Activated CD4-positive, alpha-beta T cell treated with anti-CD3 and anti-CD28 coated beads, Interleukin-2, amount 10 ng/mL, durations not matched to agents 24 days and 14 days (primary cell): ENCODE measurements at places on chromosomes 6 and 20.

DNA sequence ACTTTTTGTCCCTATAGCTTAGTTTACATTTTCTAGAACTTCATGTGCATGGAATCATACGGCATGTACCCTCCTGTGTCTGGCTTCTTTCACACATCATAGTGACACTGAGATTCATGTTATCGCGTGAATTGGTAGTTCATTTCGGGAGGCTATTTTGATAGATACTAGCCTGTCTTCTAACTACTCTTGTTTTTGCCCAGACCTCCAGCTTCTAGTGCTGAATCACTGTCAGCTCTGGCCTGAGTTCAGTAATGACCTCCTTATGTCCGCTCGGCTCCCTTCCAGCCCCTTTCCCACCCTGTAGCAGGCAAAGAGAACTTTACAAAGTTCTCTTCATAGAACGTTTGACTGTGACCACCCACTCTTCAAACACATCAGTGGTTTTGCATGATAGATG lies 14.1 kb downstream of the MYBL2 start:
- DNase-seq, result no peak
- no peak overlapping the region for H3K27ac ChIP-seq
- peaks cover 11% of the 10 kb centered on the region for H3K4me1 ChIP-seq
- H3K4me3 ChIP-seq, result no peak overlapping the region
- H3K27me3 ChIP-seq, result no peaks in the 10 kb centered on the region

DNA sequence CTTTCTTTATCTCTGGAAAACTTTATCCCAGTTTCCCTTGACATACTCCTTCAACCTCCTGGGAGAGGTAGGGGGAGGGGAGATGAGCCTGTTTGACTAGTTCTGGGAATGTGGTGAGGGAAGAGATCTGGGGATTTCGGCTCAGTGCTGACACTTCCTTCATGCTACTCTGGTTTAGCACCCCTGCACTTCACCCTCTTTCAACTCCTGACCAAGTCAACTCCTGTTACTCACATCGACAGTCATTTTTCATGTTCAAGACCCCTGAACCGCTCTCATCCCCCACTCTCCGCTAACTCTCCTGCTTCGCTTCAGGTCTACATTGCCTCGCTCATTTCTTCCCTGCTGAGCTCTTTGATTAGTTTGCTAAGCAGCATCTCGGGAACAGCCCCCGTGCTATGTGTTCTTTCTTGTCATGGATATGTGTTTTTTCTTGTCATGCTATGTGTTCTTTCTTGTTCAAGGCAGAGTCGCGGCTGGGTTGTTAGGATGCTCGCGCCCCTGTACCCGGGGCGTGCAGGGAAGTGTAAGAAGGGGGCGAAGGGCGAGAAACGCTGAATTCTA lies 16.6 kb upstream of the TRIM27 start:
- H3K4me3 ChIP-seq, result peak overlapping the region; percentile 92
- peak overlapping the region; percentile 96 for H3K27ac ChIP-seq
- peaks cover 49% of the 10 kb centered on the region for H3K4me1 ChIP-seq

GRCh38 chr6:2768696-2769095 lies 3.5 kb downstream of the WRNIP1 start:
- H3K27ac ChIP-seq, result no peak overlapping the region
- peaks cover 54% of the 10 kb centered on the region for H3K4me1 ChIP-seq
- DNase-seq, result no peak

GRCh38 chr6:164210783-164211182 lies 796.3 kb downstream of the QKI start:
- no peaks in the 10 kb centered on the region for H3K36me3 ChIP-seq
- H3K27ac ChIP-seq, result no peak overlapping the region
- H3K4me3 ChIP-seq, result no peak overlapping the region

DNA sequence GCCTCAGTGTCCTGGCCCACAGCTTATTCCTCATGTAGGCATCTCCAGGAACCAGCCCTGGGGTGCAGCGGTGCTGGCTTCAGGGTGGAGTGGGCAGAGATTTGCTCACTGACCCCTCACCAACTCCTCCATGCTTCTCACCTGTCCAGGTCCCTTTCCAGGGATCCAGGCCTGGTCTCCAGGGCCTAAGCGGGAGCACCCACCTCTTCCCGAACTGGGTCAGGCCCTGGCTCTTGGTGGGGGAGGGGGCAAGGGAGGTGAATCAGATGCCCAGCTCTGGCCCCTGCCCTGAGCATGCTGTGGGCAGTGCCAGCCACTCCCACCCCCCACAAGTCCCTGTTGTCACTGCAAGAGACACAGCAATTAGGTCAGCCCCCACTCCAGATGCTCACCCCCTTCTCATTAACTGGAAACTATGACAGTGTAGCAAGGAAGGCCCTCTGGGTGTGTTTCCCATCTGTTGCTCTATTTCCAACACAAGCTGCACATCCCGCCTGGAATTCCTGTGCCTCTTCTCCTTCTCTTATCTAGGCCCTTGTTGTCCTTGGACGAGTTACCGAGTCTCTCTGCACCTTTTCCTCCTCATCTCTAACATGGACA lies 37.0 kb downstream of the MDFI start:
- H3K27me3 ChIP-seq, result peaks cover 17% of the 10 kb centered on the region
- H3K4me1 ChIP-seq, result no peaks in the 10 kb centered on the region
- no peak overlapping the region for H3K27ac ChIP-seq
- DNase-seq, result no peak

DNA sequence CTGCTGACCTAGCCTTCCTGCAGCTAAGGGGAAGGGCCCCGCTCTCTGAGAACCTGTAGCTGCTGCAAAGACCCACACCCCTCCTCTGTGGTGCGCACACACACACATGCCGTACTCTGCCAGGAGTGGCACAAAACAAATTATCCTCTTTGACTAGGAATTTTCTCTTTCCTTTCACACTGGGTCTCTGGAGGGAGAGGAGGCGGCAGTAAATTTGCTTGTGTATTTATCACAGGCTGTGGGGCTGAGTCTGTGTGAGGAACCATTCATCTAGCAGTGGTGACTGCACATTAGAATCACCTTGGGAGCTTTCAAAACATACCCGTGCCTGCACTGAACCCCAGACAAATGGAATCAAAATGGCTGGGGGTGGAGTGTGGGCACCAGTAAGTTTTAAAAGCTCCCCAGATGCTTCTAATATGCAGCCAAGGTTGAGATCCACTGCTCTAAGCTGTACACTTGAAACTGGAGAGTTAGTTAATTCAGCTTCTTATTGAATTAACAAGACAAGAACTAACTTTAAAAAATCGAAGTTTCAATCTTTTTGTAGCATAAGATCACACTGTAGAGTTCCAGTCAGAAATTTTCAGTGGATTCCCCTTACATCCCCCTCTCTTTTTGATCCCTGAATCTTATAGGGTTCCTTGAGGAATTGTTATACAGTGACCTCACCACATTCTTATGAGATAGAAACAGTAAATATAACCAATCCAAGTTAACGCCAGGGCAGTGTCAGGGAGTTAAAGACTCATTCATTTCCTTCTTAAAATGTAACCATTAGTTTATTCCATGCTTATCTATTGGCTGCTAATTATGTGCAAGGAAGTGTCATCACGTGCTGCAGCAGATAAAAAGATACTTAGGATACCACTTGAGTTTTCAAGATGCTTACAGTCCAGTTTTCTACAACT lies 29.8 kb upstream of the GMDS start:
- no peaks in the 10 kb centered on the region for H3K27me3 ChIP-seq
- H3K27ac ChIP-seq, result no peak overlapping the region
- no peaks in the 10 kb centered on the region for H3K4me1 ChIP-seq
- no peak overlapping the region for H3K4me3 ChIP-seq

- H3K36me3 ChIP-seq, result no peaks in the 10 kb centered on the region
- H3K4me3 ChIP-seq, result no peak overlapping the region
- no peaks in the 10 kb centered on the region for H3K27me3 ChIP-seq
- no peak for DNase-seq
These were observed 46.8 kb upstream of the SIRPA start for GRCh38 chr20:1848373-1848772.

DNA sequence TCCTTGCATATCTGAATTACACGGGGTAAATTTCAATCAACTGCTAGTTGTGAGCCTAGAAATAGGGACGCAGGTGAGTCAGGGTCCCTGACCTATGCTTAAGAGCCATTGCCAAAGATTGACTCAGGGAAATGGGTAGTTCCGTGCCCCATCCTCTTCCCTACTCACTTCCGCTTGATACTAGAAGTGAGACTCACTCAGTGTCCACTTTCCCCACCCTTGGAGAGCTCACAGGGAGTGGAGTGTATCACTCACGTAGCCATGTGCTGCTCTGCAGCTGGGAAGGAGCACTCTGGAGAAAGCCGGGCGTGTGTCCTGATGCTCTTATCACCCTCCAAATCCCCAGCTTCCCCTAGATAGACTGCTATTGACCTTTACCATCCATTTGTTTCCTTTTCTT lies 543 bp upstream of the MUC22 start:
- H3K27ac ChIP-seq, result no peak overlapping the region
- peaks cover 12% of the 10 kb centered on the region for H3K27me3 ChIP-seq
- peaks cover 5% of the 10 kb centered on the region for H3K4me1 ChIP-seq
- no peaks in the 10 kb centered on the region for H3K36me3 ChIP-seq
- DNase-seq, result no peak

DNA sequence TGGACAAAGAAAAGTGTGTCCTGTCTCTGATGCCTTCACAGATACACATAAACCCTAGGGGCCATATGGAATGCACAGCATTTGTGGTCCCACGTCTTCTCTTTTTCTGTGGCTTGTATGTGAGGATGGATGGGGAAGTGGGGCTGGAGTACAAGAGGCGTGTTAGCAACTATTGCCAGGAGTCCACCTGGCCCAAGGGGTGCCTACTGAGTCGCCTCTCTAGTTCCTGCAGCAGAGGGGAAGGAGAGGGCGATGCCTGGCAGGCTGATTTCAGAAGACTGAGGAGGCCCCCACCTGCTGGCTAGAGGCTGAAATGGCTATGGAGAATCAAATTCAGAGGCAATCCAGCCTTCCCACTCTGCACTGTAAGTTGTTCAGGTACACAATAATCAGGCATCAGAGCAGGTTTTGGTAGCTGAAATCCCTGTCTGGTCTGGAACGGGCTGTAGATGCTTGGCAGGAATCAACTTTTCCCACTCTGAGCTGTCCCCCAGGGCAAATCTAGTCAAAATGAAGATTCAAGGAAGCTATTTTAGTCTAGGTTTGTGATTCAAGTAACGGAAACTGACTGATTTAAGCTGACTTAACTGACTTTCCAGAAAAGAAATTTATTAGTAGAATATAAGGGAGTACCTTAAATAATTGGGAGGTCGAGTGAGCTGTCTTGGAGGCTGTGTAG lies 14.9 kb upstream of the PPARD start:
- no peaks in the 10 kb centered on the region for H3K27me3 ChIP-seq
- peaks cover 30% of the 10 kb centered on the region for H3K36me3 ChIP-seq
- no peak overlapping the region for H3K4me3 ChIP-seq
- H3K4me1 ChIP-seq, result peaks cover 17% of the 10 kb centered on the region
- peak overlapping the region; percentile 23 for H3K27ac ChIP-seq
- peak; percentile 92 for DNase-seq

GRCh38 chr6:33705268-33705885 lies 6.1 kb downstream of the UQCC2 start:
- H3K36me3 ChIP-seq, result peaks cover 45% of the 10 kb centered on the region
- H3K4me1 ChIP-seq, result peaks cover 33% of the 10 kb centered on the region
- H3K27me3 ChIP-seq, result no peaks in the 10 kb centered on the region
- no peak for DNase-seq
- no peak overlapping the region for H3K27ac ChIP-seq
- no peak overlapping the region for H3K4me3 ChIP-seq

- DNase-seq, result no peak
- H3K36me3 ChIP-seq, result peaks cover 39% of the 10 kb centered on the region
- no peaks in the 10 kb centered on the region for H3K27me3 ChIP-seq
- H3K4me1 ChIP-seq, result peaks cover 23% of the 10 kb centered on the region
These were observed 10.7 kb downstream of the PXMP4 start for GRCh38 chr20:33709398-33709797.

DNA sequence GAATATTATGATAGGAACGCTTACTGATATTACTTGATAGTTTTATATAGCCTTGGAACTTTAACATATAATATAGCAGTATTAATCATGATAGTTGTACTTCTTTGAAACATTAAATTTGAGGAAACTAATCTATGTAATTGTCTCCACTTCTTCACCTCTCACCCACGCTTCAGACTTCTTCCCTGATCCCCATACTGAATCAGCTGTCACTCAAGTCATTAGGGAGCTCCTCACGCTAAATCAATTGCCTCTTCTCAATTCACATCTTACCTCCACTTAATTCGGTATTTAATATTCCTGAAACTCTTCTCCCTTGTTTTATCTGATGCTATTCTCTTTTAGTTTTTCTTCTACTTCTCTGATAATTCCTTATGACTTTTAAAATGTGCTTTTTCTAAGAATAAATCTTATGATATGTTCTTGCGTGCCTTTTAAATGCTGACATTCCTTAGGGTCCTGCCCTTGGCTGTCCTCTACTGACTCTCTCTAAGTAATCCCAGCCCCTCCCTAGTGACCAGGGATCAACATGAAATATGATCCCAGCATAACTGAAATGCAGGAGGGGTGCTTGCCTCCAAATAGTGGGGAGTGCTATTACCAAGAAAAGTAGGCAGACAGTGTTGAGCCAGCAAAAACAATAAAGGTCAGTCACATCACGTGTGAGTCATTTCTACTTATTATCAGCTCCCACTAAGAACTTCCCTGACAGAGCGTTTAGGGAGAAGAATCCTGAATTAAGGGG lies 9.9 kb downstream of the ANKRD66 start:
- no peaks in the 10 kb centered on the region for H3K36me3 ChIP-seq
- no peak overlapping the region for H3K4me3 ChIP-seq
- H3K4me1 ChIP-seq, result no peaks in the 10 kb centered on the region
- peak; percentile 31 for DNase-seq
- H3K27me3 ChIP-seq, result no peaks in the 10 kb centered on the region

GRCh38 chr6:29589423-29590048 lies 4.6 kb downstream of the OR2H2 start:
- H3K4me3 ChIP-seq, result no peak overlapping the region
- H3K27me3 ChIP-seq, result peaks cover 43% of the 10 kb centered on the region
- no peaks in the 10 kb centered on the region for H3K36me3 ChIP-seq
- peak; percentile 86 for DNase-seq

GRCh38 chr6:84770521-84770920 lies 6.1 kb upstream of the TBX18 start:
- no peak overlapping the region for H3K4me3 ChIP-seq
- no peak overlapping the region for H3K27ac ChIP-seq
- H3K36me3 ChIP-seq, result peaks cover 5% of the 10 kb centered on the region
- H3K27me3 ChIP-seq, result peaks cover 72% of the 10 kb centered on the region

GRCh38 chr20:11454966-11455799 lies 462.5 kb upstream of the BTBD3 start:
- no peak for DNase-seq
- no peak overlapping the region for H3K27ac ChIP-seq
- H3K27me3 ChIP-seq, result no peaks in the 10 kb centered on the region
- no peaks in the 10 kb centered on the region for H3K4me1 ChIP-seq
- no peaks in the 10 kb centered on the region for H3K36me3 ChIP-seq

DNA sequence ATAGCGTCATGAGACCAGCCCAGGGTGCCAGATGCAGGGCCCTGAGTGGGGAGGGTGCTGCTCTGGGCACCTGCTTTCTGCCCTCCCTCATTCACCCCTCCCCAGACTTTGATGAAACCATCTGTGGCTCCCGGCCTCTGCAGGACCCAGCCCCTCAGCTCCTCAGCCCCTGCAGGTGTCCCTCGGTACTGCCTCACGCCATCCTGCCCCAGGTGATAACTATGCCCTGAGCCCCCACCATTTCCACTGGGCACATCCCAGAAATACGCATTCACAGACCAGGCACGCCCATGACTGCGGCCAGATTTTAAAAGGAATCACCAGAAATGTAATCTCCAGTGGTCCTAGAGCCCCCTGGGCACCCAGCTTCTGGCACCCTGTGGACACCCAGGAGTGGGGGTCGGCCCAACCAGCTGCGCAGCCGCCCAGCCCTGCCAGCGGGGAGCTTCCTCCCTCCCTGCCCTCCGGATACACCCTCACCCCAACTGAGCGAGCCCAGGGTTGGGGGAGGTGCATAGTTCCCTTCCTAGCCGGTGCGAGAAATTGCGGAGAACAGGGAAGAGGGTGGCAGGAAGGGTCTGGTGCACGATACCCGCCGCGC lies 615 bp upstream of the NTSR1 start:
- H3K4me1 ChIP-seq, result peaks cover 2% of the 10 kb centered on the region
- no peak overlapping the region for H3K27ac ChIP-seq
- no peaks in the 10 kb centered on the region for H3K36me3 ChIP-seq
- DNase-seq, result peak; percentile 71
